Hair follicle dermal papilla cell (primary cell): ENCODE measurements at places on chromosomes 7 and 10. TPM values are rescaled to one million over a fixed set of nuclear protein-coding genes. Genes with fewer than 3 reads are reported as not detected.

The CPXM2 gene
- total RNA-seq, result 16.8 and 30.5 TPM in 2 replicates

The LOXL4 gene
- total RNA-seq, result 93.3 and 135 TPM in 2 replicates

The SPAM1 gene
- not detected in 2 replicates for total RNA-seq

The GNAT3 gene
- total RNA-seq, result not detected in 2 replicates

The AS3MT gene
- total RNA-seq, result 9.9 and 14.6 TPM in 2 replicates

The GRID2IP gene
- total RNA-seq, result 0.12 TPM in 1 of 2 replicates, not detected in the other

The SEC31B gene
- 5.1 and 7.1 TPM in 2 replicates for total RNA-seq

The KCNIP2 gene
- 1.6 and 1.7 TPM in 2 replicates for total RNA-seq

The PDZD7 gene
- total RNA-seq, result 1.5 and 2.1 TPM in 2 replicates

The ANXA8L1 gene
- total RNA-seq, result 0.81 TPM in 1 of 2 replicates, not detected in the other

The CALHM2 gene
- 51.1 and 61.2 TPM in 2 replicates for total RNA-seq

The SLC35G1 gene
- total RNA-seq, result 4.1 and 4.5 TPM in 2 replicates

The CPN1 gene
- total RNA-seq, result not detected in 2 replicates

The SPDYE2B gene
- total RNA-seq, result not detected in 2 replicates

The PDE6C gene
- total RNA-seq, result not detected in 2 replicates

The RGR gene
- total RNA-seq, result not detected in 2 replicates

The STEAP4 gene
- total RNA-seq, result 1.5 and 1.8 TPM in 2 replicates

The SRRT gene
- 39.8 and 50.5 TPM in 2 replicates for total RNA-seq

The PALD1 gene
- 0.12 and 0.16 TPM in 2 replicates for total RNA-seq

The BEND7 gene
- 4.5 and 4.9 TPM in 2 replicates for total RNA-seq

The GNAI1 gene
- total RNA-seq, result 38.3 and 46.1 TPM in 2 replicates

The OPN4 gene
- not detected in 2 replicates for total RNA-seq

The ZNF107 gene
- 1.9 and 2.1 TPM in 2 replicates for total RNA-seq

The MALRD1 gene
- total RNA-seq, result 0.61 and 3.7 TPM in 2 replicates

The SEMA3A gene
- 193 and 202 TPM in 2 replicates for total RNA-seq

The NODAL gene
- not detected in 2 replicates for total RNA-seq

The FBXO24 gene
- total RNA-seq, result 0.32 and 1.2 TPM in 2 replicates

The NPFFR1 gene
- total RNA-seq, result not detected in 2 replicates

The NKX1-2 gene
- total RNA-seq, result 0.16 TPM in 1 of 2 replicates, not detected in the other

The CDHR3 gene
- 34.1 and 45.3 TPM in 2 replicates for total RNA-seq

The PNLIPRP1 gene
- not detected in 2 replicates for total RNA-seq

The COBL gene
- total RNA-seq, result not detected in 2 replicates

The EZH2 gene
- 5.7 and 6.0 TPM in 2 replicates for total RNA-seq

The DNAH11 gene
- total RNA-seq, result 0.32 TPM in 1 of 2 replicates, not detected in the other

The OR2A12 gene
- total RNA-seq, result not detected in 2 replicates

The EBLN1 gene
- not detected in 2 replicates for total RNA-seq

The LIPF gene
- total RNA-seq, result not detected in 2 replicates

The OPALIN gene
- total RNA-seq, result not detected in 2 replicates

The SLC18A3 gene
- total RNA-seq, result not detected in 2 replicates

The EFCAB10 gene
- total RNA-seq, result 0.32 TPM in 1 of 2 replicates, not detected in the other

The CPA5 gene
- 0.16 TPM in 1 of 2 replicates, not detected in the other for total RNA-seq

The GPR85 gene
- total RNA-seq, result 2.4 and 2.8 TPM in 2 replicates

The CTTNBP2 gene
- 0.32 and 0.49 TPM in 2 replicates for total RNA-seq

The CYP3A7 gene
- total RNA-seq, result not detected in 2 replicates

The SPDYE5 gene
- 0.12 TPM in 1 of 2 replicates, not detected in the other for total RNA-seq

The ZNF727 gene
- total RNA-seq, result 0.24 and 0.32 TPM in 2 replicates

The LBX1 gene
- total RNA-seq, result not detected in 2 replicates

The SPDYE2 gene
- not detected in 2 replicates for total RNA-seq

The TRPV6 gene
- not detected in 2 replicates for total RNA-seq

The ST8SIA6 gene
- total RNA-seq, result not detected in 2 replicates

The TAS2R3 gene
- 0.81 and 1.2 TPM in 2 replicates for total RNA-seq

The OR2A1 gene
- 0.12 and 0.16 TPM in 2 replicates for total RNA-seq

The MMP21 gene
- 0.12 TPM in 1 of 2 replicates, not detected in the other for total RNA-seq

The MKX gene
- 23.7 and 40.8 TPM in 2 replicates for total RNA-seq
